Lung microvascular endothelial cell (primary cell): ENCODE measurements at places on chromosomes 7 and 10. TPM values are rescaled to one million over a fixed set of nuclear protein-coding genes. Genes with fewer than 3 reads are reported as not detected.

The IQUB gene
- under 0.01 and 0.20 TPM in 2 replicates for total RNA-seq

The ADK gene
- total RNA-seq, result 6.2 and 14.2 TPM in 2 replicates

DNA sequence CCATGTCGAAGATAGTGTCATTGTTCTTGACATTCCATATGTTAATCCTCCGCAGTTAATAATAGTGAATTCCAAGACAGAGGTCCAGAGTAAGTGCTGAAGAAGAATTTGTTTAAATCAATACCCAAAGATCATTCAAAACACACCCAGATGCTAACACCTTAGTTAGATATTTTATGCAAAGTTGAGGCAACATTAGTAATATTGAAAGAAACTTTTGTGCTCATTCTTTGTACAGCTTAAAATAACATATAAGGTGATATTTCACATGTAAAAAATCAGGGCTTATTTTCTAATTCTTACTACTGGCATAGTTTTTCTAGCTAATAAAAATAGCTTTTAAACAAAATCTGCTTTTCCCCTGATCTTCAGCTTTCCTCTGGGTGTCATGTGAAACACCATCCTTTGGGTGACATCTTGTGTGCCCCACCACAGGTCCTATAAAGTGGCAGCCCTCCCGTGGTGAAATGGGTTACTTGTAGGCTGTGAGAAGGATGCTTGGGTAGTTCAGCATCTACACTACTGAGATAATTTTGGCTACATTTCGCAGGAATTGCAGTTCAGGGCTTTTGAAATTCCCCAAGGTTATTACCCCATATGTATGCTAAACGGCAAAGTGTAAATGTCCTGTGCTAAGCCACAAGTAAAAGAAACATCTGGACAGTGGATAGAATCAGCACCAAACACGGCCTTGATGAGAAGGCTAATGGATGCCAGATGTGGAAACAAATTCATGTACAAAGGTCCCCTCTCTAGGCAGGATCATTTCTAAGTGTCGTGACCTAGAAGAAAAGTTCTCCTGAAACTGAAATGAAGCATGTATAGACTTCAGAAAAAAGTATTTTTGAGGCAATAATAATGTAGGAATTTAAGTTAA, 105.4 kb downstream of the GRM3 start:
- no peak for DNase-seq

DNA sequence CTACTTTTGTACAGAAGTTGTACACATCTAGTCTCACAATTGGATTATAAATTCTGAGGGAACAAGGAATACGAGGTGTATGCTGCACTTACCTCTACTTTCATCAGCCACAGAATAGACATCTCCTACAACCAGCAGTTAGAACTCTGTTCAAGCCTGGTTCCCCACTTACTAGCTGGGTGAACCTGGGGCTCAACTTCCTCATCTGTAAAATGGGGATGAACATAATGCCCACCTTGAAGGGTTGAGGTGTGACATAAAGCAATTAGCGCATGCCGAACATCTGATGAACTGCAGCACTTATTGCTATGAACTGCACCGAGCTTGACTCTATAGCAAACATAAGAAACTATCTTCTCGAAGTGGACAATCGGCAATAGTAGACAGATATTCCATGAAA, 25.3 kb downstream of the XPNPEP1 start:
- DNase-seq, result no peak

The SDK1 gene
- 0.44 and 0.79 TPM in 2 replicates for total RNA-seq

- DNase-seq, result peak; percentile 62
These were observed 23.5 kb upstream of the ORC5 start for GRCh38 chr7:104231054-104232046.

GRCh38 chr10:110007161-110007700, 553 bp upstream of the ADD3 start:
- no peak for DNase-seq

- no peak for DNase-seq
These were observed 186.8 kb downstream of the MACC1 start for GRCh38 chr7:20030417-20030816.
